ENCODE measurements at places on chromosomes 6 and 20.

- no peak for DNase-seq
Measured at GRCh38 chr6:68024570-68025269, 610.4 kb upstream of the ADGRB3 start.

GRCh38 chr6:6714953-6715352, 126.4 kb downstream of the LY86 start:
- no peak for DNase-seq

- no peak for DNase-seq
Measured at GRCh38 chr6:22036699-22037098, 260.1 kb downstream of the PRL start.

GRCh38 chr20:10591946-10592521, 81.8 kb downstream of the JAG1 start:
- no peak for DNase-seq

DNA sequence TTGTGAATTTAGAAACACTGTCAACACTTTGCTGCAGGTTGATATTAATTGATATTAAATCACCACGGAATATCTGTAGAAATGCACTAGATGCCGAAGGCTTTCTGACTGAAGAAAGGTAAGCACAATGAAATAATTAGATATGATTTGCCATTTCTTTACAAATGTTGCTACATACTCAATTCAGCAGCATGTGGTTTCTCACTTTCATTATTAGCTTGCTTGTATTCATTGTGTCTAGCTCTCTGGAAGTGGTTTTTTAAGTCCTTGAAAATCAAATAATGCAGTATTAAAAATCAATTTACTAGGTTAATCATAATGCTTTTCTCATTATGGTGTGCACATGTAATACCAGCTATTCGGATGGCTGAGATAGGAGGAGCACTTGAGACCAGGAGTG, 231.3 kb upstream of the MARCKS start:
- DNase-seq, result no peak

DNA sequence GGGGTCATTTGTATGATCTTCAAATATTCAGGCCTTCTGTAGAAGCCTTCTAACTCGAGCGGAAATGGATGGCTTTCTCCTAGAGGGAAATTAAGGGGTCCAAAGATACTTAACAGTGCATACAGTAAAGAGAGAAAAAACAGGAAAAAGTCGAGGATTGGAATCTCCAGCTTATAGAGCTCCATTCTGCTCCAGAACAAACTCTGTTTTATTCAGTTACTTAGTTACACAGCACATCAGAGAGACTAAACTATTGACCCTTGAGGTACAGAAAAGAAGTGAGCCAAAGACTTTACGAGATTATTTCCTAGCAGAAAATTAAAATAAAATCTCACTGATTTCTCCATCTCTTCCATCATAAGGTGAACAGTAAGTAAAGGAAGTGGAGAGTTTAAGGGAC, 43.8 kb upstream of the DSE start:
- no peak for DNase-seq

DNA sequence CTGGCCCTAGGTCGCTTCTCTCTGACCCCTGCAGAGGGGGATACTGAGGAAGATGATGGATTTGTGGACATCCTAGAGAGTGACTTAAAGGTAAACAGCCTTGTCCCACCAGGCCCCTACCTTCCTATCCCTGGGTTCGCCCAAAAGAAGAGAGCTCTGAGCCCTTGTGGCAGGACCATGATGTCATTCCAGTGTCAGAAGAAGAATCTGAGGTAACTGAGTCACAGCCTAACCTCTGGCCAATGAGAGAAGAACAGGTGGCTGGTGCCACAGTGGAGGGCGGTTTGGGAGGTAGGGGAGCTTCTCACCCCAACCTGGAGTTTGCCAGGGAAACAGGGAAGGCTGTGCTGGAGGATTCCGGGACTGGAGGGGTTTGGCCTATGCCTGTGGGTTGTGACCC, 5.2 kb downstream of the CDC25B start:
- no peak for DNase-seq

DNA sequence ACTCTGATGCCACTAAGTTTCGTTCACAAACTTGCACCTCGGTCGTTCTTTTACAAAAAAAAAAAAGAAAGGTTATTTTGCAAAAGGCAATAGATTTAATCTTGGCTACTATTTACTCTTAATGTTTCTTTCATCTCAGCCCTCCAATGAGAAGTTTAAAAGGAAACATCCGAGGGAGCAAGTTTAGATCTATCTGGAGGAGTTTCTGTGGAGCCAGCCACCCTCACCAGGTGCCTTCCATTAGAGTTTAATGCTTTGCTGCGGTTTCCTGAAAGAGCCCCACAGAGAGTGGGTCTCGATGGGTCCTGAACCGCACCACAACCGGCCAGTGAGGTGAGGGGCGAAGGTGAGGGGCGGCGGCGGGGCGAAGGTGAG, 632 bp downstream of the PRKN start:
- DNase-seq, result no peak

DNA sequence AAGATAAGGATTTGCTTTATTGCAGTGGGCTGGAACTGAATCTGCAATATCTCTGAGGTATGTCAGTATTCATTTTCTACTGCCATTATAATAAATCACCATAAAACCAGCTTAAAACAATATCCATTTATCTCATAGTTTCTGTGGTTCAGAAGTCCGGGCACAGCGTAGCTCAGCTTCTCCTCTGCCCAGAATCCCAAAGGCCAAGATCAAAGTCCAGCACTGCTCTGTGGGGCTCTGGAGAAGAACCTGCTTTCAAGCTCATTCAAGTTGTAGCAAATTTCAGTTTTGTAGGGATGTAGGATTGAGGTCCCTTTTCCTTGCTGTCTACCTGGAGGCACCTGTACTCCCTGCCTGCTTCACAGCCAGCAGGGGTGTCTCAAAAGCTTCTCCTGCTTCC, 339.9 kb upstream of the AGPAT4 start:
- DNase-seq, result no peak

DNA sequence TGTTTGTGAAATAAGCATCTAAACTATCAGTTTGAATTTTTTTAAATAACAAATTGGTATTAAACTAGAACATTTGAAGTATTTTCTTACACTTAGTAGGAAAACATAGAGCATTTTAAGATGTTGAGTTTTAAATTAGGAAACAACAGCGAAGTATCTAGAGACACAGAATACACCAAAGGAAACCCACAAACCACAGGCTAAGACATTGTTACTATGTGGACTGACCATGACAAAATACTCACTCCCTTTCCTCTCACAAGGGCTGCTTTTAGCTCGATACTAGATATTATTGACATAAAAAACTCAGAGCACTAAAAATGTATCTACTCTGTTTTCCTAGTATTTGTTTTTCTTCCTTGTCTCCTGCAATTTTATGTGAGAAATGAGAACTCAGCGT, 266.0 kb upstream of the CITED2 start:
- no peak for DNase-seq

- DNase-seq, result no peak
Measured at GRCh38 chr20:1526896-1527295, 30.6 kb downstream of the SIRPD start.

- no peak for DNase-seq
Measured at GRCh38 chr6:71091956-71092355, 135.1 kb upstream of the B3GAT2 start.

DNA sequence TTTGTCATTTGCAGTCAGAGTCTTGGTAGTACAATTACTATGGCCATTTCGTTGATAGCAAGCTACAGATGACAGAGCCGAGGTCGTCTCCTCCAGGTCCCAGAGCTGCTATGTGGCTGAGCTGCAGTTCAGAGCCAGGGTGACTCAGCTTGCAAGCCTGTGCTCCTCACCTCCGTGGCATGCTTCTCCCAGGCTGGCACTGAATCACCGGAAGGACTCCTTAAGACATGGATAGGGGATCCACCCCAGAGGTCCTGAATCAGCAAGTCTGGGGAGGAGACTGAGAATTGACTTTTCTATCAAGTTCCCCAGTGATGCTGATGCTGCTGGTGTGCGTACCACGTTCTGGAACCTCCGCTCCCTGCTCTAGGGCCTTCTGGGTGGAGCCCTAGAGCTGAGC, 291.2 kb downstream of the CDH26 start:
- no peak for DNase-seq

GRCh38 chr20:859751-860231, 26.3 kb downstream of the FAM110A start:
- DNase-seq, result no peak

GRCh38 chr6:54747955-54748354, 98.6 kb upstream of the FAM83B start:
- no peak for DNase-seq

- no peak for DNase-seq
Measured at GRCh38 chr6:21163110-21163837, 430.3 kb upstream of the SOX4 start.

GRCh38 chr6:15556711-15557110, 106.1 kb downstream of the DTNBP1 start:
- no peak for DNase-seq

- no peak for DNase-seq
Measured at GRCh38 chr20:39941245-39941644, 747.8 kb downstream of the MAFB start.

DNA sequence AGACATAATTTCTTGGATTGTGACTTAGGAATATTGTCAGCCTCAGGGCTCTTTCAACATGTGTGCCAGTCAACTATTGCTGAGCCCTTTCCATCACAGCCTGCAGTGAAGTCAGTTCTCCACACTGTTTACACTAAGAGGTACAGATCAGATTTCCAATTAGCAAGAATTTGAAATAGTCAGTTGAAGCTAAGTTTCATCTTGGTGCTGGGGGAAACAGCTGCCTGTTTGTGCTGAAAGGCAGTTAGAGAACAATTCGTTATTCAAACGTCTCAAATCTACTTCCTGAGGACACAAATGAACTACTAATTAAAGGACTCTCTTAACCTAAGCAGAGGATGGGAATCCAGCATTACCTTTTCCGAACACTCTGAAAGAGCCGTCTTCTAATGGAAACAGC, 25.9 kb downstream of the ADGRF1 start:
- no peak for DNase-seq

DNA sequence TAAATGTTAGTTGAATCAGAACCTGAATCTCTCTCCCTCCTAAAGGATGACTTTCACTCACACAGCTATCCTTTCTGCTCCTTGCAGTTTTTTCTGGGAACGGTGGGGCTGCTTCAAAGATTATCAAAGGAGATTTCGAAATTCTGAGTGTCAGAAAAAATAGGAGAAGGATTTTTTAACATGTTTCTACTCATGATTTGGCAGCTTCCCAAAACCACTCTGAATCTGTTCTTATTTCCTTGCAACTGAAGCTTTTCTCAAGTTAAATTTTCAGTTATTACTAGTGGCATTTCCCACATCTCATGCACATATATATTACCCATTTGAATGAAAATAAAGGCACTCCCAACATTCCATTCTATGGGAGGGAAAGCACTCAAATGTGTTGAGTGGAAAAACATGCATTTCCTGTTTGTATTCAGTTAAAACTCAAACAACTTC, 123.6 kb downstream of the LCA5 start:
- DNase-seq, result no peak

DNA sequence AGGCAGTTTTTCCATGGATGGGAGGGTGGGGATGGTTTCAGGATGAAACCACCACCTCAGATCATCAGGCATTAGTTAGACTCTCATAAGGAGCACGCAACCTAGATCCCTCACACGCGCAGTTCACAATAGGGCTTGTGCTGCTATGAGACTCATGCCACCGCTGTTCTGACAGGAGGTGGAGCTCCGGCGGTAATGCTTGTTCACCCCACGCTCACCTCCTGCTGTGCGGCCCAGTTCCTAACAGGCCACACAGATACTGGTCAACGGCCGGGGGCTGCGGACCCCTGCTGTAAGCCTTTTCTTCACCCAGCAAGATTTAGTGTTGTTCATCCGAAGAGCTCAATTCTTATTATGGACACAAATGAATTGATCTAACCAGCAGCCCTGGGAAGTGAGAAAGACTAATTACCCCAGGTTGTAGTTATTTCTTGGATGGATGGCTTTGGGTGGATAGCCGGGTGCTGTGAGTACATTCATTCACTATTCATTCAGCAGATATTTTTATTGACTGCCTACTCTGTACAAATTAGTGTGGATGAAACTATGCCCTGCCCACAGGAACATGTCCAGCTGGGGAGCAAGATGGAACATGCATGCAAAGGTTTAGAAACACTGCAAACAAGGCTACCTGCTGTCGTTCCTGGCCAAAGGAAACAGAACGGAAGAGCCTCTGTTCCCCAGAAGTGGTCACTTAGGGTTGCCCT, 57.2 kb downstream of the RIOK1 start:
- no peak for DNase-seq

- DNase-seq, result no peak
Measured at GRCh38 chr6:100509101-100509500, 44.4 kb upstream of the SIM1 start.

DNA sequence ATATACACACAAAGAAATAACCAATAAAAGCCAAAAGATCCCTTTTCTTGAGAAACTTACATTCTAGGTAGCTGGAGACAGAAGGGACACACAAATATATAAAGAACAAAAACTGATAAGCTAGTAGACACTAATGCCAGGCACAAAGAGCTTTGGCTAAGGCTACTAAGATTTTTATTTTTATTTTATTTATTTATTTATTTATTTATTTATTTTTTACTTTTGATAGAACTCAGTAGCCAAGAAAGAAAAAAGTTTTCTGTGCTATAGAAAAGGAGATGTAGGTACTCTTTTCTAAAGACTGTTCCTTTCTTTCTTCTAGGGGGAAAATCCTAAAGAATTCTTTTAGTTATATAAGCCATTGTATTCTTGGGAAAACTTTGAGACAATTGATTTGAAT, 34.1 kb downstream of the THEMIS start:
- DNase-seq, result no peak

DNA sequence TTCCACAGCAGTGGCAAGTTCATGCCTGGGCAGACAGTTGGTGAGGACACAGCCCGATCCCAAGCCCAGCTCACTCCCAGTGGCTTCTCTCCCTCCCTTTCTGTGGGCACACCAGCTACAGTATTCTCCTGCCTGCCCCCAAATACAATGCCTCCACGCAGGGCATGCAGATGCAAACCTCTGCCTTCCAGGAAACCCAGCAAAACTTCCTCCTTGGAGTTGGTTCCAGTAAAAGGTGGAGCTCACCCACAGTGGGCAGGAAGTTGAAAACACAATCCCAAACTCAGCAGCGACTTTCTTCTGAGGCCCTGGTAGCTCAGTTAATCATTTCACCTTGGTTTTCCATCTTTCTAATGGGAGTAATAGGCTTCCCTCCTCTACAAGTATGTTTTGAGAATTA, 93.7 kb downstream of the LY86 start:
- DNase-seq, result no peak

DNA sequence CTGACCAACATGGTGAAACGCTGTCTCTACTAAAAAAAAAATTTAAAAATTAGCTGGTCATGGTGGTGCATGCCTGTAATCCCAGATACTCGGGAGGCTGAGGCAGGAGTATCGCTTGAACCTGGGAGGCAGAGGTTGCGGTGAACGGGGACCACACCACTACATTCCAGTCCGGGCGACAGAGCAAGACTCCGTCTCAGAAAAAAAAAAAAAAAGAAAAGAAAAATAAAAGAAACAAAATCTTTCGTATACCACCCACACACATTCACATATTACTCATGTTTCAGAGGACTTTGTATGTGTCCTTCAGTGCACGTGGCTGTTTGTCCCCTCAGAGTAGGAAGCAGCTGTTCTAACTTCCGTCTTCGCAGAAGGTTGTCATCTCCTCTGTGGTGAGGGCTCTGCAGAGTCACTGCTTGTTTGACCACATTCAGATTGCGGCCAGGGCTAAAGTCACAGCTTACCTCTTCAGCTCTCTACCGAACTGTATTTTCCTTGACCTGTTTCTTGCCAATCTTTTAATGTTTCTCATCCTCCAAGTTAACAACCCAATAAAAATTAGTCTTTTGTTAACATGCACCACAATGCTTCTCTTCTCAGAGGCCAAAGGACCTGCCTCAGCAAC, 36.6 kb upstream of the HIVEP1 start:
- DNase-seq, result no peak
